Skeletal muscle tissue (tissue), 5 donors: ENCODE measurements at places on chromosomes 7 and 10. TPM values are rescaled to one million over a fixed set of nuclear protein-coding genes. Genes with fewer than 3 reads are reported as not detected.

Gene PGAM2
- 618 TPM for total RNA-seq

Gene AEBP1
- 32.4 TPM for total RNA-seq

Gene C10orf62
- total RNA-seq = under 0.01 TPM

Gene IL6
- total RNA-seq = not detected

Gene IMPDH1
- 10.4 TPM for total RNA-seq

Gene NUTM2E
- total RNA-seq = not detected

Gene HSPA12A
- 8.4 TPM for total RNA-seq

Gene ASB4
- total RNA-seq = 24.0 TPM

Gene TMEM176A
- 11.0 TPM for total RNA-seq

Gene CEP41
- total RNA-seq = 7.8 TPM

Gene STARD3NL
- 28.2 TPM for total RNA-seq

Gene CRTAC1
- total RNA-seq = 0.52 TPM

Gene ANKRD2
- 8.9 TPM for total RNA-seq

Gene SCART1
- 1.6 TPM for total RNA-seq

Gene NEURL1
- 12.0 TPM for total RNA-seq

Gene CTAGE8
- total RNA-seq = not detected

Gene ASZ1
- not detected for total RNA-seq

Gene UCN3
- not detected for total RNA-seq

Gene CNPY1
- 0.52 TPM for total RNA-seq

Gene TECTB
- not detected for total RNA-seq

Gene ZNF316
- total RNA-seq = 9.9 TPM

Gene SLC26A5
- total RNA-seq = not detected

Gene TMEM236
- total RNA-seq = under 0.01 TPM

Gene DMBT1
- total RNA-seq = not detected

Gene HOXA7
- 1.6 TPM for total RNA-seq

Gene TRIM50
- total RNA-seq = 0.52 TPM

Gene MLXIPL
- total RNA-seq = 1.6 TPM

Gene IL2RA
- total RNA-seq = not detected

Gene TMEM140
- 1.6 TPM for total RNA-seq

Gene SORCS1
- total RNA-seq = 4.2 TPM

Gene SPDYE16
- total RNA-seq = not detected

Gene TUBAL3
- not detected for total RNA-seq

Gene CC2D2B
- total RNA-seq = 1.6 TPM

Gene PLEKHS1
- total RNA-seq = 0.52 TPM

Gene OAT
- total RNA-seq = 106 TPM

Gene NME8
- total RNA-seq = not detected

Gene GRM8
- not detected for total RNA-seq

Gene PRSS37
- total RNA-seq = not detected

Gene OPN1SW
- not detected for total RNA-seq
